Pulmonary artery endothelial cell (primary cell): ENCODE measurements at places on chromosomes 1 and 21.

- no peak for DNase-seq
Observed at GRCh38 chr1:11157867-11158266, 31.3 kb upstream of the ANGPTL7 start.

- no peak for DNase-seq
Observed at GRCh38 chr1:231465051-231465450, 43.0 kb upstream of the EGLN1 start.

GRCh38 chr1:158274797-158275196 is 14.9 kb upstream of the CD1C start:
- DNase-seq, result no peak

DNA sequence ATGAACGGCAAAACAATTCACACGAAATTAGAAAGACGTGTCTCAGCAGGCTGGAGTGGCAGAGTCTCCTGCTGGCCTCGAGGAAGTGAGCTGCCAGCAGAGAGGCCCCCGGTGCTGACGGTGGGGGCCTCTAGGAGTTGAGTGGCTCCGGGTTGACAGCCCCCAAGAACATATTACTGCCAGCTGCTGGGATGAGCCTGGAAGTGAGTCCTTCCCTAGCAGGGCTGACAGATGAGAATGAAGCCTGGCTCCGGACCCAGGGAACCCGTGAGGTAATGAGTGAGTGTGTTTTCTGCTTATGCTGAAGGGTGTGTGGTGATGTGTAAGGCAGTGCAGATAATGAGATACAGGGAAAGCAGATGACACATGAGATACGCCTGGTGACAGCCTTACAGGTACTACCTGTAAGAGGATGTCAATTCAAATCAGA is 23.5 kb upstream of the LRRC47 start:
- no peak for DNase-seq
